CD8-positive, alpha-beta T cell (primary cell): ENCODE measurements at places on chromosomes 3 and 15.

- no peak for DNase-seq
Observed at GRCh38 chr3:99012051-99012450, 110.6 kb upstream of the DCBLD2 start.

GRCh38 chr15:69554279-69554961 is 101.8 kb downstream of the RPLP1 start:
- DNase-seq: no peak

GRCh38 chr3:43211681-43212080 is 74.7 kb upstream of the SNRK start:
- no peak for DNase-seq

DNA sequence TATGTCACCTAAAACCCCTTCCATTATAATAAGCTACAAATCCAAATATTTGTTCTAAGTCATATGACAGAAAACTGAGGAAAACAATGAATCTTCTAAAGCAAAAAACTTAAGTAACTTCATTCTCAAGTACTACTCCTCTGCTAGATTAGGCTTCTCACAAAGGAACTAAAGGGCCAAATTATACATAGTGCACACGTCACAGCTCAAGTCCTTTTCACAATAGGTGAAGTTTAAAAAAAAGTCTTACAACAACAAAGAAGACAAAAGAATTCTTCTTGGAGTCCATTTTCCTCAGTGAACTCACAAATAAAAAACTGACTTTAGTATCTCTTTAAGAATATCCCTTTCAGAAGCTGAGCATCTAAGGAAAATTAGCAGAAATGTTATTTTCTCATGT is 479.9 kb downstream of the MAGI1 start:
- DNase-seq: no peak

DNA sequence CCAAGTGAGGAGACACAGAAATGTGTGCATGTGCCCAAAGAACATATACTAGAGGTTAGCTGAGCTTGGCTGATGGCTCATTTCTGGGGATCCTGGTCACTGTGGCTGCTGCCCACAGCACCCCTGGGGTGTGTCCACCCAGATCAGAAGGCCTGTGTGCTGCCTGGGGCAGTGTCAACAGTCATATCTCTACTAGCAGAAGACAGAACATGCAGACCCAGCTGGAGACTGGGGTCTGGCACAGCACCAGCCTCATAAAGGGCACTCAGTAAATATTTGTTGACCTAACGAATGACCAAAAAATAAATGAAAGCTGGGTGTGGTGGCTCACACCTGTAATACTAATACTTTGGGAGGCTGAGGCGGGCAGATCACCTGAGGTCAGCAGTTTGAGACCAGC is 16.4 kb downstream of the CHRNA3 start:
- no peak for DNase-seq

DNA sequence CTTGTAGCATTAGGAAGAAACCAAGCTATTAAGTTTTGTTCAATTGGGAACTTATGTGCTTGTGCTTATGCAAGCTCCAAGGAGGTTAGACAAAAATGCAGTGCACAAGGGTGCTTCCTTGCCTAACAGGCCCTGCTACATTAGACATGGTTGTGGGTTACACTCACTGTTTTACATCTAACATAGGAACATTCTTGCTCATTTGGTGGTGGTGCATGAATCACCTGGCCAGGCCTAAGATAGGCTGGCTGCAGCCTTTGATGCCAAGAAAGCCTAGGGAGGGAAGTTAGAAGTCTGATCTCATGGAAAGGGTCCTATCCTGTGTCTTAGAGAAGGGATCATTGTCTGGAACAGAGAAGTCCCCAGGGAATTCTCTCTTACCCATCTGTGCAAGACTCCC is 43.5 kb downstream of the CA12 start:
- DNase-seq: no peak

- no peak for DNase-seq
Observed at GRCh38 chr3:143820466-143821221, 27.6 kb downstream of the SLC9A9 start.

DNA sequence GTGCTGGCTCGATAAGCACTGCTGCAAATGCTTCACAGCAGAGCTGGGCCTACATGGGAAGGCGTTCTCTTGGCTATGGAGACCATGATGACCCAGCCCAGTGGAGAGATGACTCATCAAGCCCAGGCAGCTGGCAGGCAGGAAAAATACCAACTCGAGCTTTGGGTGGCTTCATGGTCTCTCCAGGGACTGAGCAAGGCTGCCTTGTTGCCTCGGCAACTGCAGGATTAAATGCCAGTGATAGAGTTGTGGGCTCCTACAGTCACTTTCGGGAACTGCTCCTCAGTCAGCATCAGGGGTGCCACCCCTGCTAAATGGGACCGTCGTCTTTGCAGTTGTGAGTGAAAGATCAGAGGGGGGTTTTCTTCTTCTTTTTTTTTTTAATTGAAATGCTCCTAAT is 54.6 kb upstream of the MYZAP start:
- no peak for DNase-seq

DNA sequence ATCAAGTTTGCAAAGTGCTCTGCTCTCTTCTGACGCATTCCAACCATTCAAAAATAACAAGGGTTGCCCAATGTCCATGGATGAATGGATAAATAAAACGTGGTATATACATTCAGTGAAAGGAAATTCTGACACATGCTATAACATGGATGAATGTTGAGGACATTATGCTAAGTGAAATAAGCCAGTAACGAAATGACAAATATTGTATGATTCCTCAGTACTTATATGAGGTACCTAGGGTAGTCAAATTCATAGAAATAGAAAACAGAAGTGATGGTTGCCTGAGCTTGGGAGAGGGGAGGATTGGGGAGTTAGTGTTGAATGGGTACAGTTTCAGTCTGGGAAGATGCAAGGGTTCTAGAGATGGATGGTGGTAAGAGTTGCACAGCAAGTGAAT is 33.9 kb downstream of the SH3BP5 start:
- DNase-seq: no peak

DNA sequence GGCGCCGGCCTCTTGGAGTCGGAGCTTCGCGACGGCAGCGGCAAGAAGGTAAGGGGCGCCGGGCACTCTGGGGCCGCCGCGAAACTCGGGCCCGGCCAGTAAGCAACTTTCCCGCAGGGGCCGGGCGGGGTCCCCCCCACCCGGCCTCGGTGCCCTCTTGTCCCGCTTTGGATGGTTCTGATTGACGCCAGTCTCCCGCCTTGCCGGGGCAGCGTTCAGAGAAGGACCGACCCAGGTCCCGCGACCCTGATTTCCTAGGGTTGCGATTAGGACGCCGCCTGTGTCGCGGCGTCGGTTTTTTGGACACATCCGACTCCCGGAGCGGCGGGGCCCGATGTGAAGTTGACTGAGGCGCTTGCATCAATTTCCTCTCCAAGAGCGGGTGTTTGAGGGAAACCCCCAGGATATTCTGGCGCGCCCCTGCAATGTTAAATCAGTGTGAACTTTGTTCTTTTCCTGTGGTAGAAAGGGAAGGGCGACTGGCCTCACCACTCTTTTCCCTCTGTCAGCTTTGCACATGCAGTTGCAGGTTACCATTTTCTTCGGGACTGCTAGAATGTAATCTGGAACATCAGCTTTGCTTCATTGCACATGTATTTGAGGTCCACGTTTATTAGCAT is 755 bp downstream of the PDE8A start:
- peak; percentile 11 for DNase-seq

- no peak for DNase-seq
Observed at GRCh38 chr3:116717566-116717965, 8.0 kb downstream of the TUSC7 start.

DNA sequence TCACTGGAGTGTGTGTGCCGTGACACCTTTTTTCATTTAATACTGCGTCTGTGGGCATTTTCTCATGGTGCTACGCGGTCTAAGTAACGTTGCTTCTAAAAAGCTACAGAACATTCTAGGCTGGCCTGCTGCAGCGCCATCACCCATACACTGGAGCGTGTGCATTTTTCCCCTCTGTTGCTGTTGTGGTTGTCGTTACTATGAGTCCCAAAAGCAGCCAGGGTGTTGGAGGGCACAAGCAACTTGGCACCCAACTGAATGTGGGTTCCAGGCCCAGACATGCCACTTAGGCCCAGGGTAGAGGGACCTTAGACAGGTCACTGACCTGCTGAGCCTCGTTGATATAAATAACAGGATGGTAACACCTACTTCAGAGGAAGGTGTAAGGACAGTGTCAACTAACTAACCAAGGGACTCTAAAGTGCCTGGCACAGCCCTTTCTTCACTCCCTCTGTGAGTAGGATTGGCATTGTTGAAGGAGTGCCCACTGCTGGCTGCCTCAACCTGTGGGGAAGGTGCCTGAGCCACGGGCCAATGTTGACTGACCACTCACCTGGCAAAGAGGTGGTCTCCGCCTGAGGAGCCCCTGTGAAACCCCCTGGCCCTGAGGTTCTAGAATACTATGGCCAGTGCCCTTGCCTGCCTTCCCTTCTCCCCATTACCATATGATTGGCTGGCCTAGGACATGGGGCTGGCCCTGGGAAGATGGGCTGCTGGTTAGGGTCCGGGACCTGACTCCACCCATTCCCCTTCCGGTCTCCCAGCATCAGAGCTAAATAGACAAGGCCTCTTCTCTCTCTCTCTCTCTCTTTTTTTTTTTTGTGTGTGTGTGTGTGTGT is 3.5 kb downstream of the CSK start:
- peak; percentile 72 for DNase-seq

- DNase-seq: no peak
Observed at GRCh38 chr3:125245521-125245920, 33.0 kb upstream of the SLC12A8 start.

DNA sequence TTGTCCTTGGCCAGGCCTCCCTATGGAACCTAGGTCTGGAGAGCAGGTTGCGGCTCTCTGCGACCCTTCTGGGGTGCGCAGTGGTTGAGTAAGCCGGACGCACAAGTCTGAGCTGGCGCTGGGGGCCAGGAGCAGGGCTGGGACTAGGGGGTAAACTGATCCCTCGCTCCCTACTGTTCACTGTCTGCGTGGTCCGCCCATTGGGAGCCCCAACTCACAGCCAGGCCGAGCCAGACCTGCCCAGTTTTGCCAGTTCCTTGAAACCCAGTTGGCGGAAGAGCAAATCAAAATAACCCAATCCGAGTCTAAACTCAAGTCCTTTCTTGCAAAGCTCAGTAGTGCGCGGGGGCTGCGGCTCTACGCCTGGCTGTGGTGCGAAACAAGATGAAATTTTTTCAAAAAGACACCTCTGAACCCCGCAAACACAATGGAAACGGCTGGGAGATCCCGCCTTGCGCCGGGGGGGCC is 17.5 kb downstream of the RGMA start:
- no peak for DNase-seq

DNA sequence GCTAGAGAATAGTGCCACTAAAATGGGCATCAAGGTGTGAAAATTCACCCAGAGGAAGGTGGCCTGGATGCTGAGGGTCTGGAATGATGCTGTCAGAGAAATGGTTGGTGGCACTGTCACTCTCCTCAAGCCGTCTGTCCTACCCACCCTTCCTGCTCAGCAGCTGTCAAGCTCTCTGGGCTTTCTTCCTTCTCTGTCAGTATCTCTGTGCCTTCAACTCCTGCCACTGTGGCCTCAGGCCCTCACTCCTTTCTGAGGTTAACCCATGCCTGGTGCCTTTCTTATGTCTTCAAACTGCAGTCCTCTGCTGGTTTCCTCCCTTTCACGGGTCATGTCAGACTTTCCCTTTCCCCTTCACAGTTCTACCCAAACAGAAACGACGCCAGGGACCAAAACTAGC is 4.4 kb downstream of the MYO5C start:
- no peak for DNase-seq

GRCh38 chr3:52865994-52866393 is 31.2 kb upstream of the MUSTN1 start:
- no peak for DNase-seq

GRCh38 chr15:77529394-77530159 is 103.1 kb downstream of the LINGO1 start:
- DNase-seq: no peak

- DNase-seq: no peak
Observed at GRCh38 chr3:187230011-187230410, 32.7 kb downstream of the RTP1 start.

DNA sequence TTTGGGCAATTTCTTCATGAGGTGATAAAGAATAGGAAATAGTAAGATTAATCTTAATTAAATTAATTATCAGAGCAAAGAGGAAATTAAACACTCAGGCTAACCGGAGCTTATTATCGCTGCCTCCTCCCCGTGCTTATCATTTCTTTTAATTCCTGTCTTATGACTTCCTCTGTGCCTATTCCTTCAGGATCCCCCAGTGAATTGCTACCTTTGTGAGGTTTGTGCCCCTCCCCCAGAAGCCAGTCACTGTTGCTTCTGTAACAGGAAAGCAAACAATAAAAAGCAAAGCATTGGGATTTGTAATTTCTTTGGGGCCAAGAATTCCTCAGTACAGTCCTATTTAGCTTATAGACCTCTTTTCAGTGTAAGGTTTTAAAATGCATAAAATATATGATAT is 164.5 kb downstream of the CADPS start:
- DNase-seq: no peak

GRCh38 chr3:46712191-46713049 is 5.2 kb downstream of the PRSS50 start:
- DNase-seq: no peak

GRCh38 chr3:16236856-16237393 is 27.8 kb downstream of the DPH3 start:
- no peak for DNase-seq

DNA sequence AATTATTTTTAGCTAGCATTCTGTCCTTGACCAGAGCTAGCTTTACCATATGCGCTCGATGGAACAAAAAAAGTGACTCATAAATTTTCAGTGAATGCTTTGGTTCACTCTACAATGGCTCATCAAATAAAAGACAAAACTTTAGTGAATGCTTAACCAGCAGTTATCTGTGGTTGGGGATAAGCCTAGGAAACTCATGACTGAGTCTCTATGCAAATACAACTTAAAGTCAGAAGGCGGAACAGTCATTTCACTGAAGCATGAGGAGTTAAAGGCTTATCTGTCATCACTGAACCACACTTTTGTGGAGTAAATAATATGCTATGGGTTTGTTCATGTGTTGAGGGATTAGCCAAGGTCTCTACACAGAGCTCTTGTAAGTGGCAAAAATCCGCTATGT is 308.4 kb downstream of the SQOR start:
- no peak for DNase-seq

GRCh38 chr3:20462723-20463122 is 276.7 kb upstream of the SGO1 start:
- DNase-seq: no peak

- DNase-seq: no peak
Observed at GRCh38 chr3:33665294-33665693, 52.8 kb downstream of the CLASP2 start.

- no peak for DNase-seq
Observed at GRCh38 chr15:75193976-75194375, 7.7 kb upstream of the C15orf39 start.

GRCh38 chr3:57173687-57174086 is 8.5 kb upstream of the IL17RD start:
- DNase-seq: no peak

DNA sequence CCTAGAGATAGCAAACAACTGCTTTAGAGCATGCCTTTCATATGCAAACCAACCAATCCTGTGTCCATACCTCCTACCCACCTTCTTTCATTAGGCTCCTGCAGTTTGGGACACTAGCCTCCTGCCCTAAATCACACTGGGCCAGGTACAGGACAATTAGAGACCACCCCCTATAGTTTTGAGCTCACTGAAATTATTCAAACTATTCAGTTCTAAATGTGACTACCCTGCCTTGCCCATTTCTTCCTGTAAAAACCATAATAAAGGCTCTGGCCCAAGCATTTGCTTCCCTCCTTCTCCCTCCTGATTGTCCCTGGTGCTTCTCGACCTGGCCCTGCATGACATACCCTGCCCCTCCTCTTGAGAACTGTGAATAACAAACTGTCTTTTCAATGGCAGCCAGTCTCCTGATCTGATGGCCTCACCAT is 31.4 kb upstream of the LRIG1 start:
- DNase-seq: no peak

- DNase-seq: no peak
Observed at GRCh38 chr3:39839484-39839883, 30.1 kb downstream of the MYRIP start.

GRCh38 chr15:65841121-65841930 is 28.0 kb upstream of the RAB11A start:
- no peak for DNase-seq
